ENCODE measurements at places on chromosomes 3 and 15.

GRCh38 chr15:44501768-44502366 is 35.1 kb upstream of the EIF3J start:
- H3K4me1 ChIP-seq, result no peaks in the 10 kb centered on the region
- H3K4me3 ChIP-seq, result no peak overlapping the region
- no peaks in the 10 kb centered on the region for H3K36me3 ChIP-seq
- no peaks in the 10 kb centered on the region for H3K27me3 ChIP-seq
- peak; percentile 51 for DNase-seq
- H3K27ac ChIP-seq, result no peak overlapping the region

DNA sequence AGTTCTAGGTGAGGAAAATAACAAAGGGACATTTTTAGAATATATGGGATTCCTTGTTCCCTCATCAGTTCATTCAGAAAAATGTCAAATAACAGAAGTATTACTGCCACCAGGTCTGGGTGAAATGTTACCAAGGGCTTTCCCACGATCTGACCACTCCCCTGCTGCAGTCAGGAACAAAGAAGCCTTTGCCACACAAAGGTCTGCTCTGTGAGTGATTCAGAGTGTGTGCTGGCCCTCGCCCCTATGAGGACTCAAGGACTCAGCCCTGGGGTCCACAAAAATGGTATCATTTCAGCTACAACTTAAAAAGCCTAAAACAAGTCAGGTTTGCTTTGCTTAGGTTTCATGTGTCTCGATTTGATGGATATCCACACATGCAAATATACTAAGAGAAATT is 5.0 kb downstream of the MKRN3 start:
- no peak for DNase-seq
- no peaks in the 10 kb centered on the region for H3K27me3 ChIP-seq
- no peaks in the 10 kb centered on the region for H3K4me1 ChIP-seq
- H3K4me3 ChIP-seq, result no peak overlapping the region
- no peak overlapping the region for H3K27ac ChIP-seq

DNA sequence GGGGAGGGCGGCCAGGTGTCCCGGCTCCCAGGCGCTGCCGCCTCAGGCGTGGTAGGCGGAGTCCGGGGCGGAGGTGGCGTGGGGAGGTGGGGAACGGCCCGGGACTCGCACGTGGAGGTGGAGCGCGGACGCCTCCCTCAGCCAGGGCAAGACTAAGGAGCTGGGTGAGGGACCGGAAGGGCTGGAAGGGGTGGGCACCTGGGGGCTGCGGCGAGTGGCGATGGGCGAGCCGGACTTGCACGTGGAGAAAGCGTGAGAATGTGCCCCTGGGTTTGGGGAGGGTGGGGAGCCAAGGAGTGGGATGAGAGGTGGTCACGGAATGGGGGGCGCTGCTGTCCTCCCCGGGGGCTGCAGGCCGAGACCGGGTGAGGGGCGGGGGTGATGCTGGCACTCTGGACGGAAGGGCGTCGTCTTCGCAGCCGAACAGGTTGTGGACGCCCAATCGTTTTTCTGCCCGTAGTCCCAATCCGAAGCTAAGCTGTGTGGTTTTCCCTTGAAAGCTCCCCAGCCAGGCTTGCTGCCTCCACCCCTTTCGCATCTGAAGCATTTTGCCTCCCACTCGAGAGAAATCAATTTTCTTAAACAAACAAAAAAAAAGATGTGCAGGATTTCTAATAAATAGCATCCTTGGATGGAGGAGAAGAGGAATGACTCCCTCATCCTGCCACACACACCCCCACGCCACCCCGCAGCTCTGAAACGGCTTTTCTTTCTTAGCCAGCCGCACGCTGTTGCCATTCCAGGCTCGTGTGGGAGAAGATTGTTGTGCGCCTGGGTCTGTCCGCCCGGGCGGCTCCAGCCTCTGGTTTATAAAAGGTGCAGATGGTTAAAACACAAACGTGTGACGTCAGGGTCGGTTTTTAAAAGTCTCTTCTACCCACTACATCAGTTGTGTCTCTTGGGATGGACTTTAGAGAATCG is 62.5 kb upstream of the ANKRD28 start:
- H3K36me3 ChIP-seq, result no peaks in the 10 kb centered on the region
- H3K27me3 ChIP-seq, result no peaks in the 10 kb centered on the region
- peak; percentile 44 for DNase-seq

DNA sequence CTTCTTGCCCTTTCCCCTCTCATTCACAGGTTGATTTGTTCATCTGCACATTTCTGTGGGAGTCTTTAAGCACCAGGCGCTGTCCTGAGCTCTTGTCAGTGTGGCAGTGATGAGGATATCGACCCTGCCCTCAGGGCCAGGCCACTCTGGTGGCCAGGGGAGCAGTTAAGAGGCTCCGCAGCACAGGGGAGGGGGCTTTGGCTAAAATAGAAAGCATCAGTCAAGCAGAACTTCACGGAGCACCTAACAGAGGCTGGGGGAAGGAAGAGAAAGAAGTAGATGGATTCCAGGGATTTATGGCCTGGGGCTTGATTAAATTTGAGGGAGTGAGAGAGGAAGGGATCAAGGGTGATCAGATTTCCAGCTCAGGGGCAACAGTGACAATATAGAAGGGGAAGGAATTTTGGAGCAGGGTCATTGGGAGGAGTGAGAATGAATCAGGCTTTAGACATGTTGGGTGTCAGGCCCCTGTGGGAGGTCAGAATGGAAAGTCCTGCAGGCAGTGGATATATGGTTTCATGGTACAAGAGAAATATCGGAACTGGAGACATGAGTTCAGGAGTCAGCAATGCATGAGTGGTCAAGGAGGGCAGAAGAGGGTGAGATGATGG is 73.0 kb upstream of the GLCE start:
- H3K27me3 ChIP-seq, result peaks cover 32% of the 10 kb centered on the region
- DNase-seq, result no peak
- no peaks in the 10 kb centered on the region for H3K36me3 ChIP-seq
- H3K4me3 ChIP-seq, result no peak overlapping the region
- no peaks in the 10 kb centered on the region for H3K4me1 ChIP-seq

DNA sequence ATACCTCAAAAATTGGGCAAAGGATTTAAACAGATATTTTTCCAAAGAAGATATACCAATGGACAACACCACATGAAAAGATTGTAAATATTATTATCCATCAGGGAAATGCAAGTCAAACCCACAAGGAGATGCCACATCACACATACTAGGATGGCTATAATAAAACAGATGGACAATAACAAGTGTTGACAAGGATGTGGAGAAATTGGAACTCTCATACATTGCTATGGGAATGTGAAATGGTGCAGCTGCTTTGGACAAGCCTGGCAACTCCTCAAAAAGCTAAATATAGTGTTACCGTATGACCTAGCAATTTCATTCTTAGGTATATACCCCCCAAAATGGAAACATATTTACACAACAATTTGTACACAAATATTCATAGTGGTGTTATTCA is 59.3 kb downstream of the PPCDC start:
- no peaks in the 10 kb centered on the region for H3K36me3 ChIP-seq
- no peak overlapping the region for H3K4me3 ChIP-seq
- H3K4me1 ChIP-seq, result no peaks in the 10 kb centered on the region
- no peak for DNase-seq

DNA sequence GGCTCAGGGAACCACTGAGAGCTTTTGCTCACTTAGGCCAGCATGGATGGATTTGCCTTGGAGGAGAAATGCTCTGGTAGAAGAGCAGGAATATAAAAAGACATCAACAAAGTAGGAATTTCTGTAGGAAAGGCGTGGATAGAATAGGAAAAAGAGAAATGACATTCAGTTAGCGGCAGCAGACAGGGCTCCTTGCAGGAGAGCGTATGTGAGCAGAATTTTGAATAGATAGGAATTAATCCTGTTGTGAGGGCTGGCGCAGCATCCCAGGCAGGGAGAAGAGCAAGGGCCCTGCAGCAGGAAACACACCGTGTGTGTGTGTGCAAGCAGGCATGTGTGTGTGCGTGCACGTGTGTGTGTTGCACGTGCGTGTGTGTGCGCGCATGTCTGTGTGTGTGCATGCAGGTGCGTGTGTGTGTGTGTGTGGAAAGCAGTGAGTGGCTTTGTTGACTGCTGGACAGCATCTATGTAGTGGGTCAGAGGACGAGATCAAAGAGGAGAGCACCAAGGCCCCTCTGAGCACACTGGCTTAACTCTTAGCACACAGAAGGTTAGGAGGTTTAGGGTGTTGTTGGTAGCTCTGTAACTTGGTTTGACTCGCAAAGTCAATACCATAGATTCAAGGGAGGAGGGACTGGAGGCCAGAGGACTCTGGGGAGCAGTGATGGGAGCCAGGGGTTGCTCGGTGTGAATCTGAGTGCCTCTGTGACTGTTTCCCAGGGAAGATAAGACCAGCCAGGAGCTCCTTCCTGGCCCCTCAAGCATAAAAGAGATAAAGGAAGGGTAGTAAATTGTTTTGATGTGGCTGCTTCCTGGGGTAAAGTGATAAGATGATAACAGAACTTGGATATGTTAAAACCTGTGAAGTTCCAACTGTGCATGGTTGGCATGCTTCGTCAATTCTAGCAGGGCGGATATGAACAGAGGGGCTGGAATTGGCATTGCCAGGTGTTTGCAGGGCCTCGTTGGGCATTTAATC is 639.5 kb downstream of the NR2F2 start:
- H3K4me3 ChIP-seq, result no peak overlapping the region
- H3K36me3 ChIP-seq, result no peaks in the 10 kb centered on the region
- no peak for DNase-seq
- no peaks in the 10 kb centered on the region for H3K4me1 ChIP-seq
- H3K27me3 ChIP-seq, result no peaks in the 10 kb centered on the region

- no peaks in the 10 kb centered on the region for H3K36me3 ChIP-seq
- no peak overlapping the region for H3K4me3 ChIP-seq
- no peak for DNase-seq
- no peaks in the 10 kb centered on the region for H3K27me3 ChIP-seq
- no peak overlapping the region for H3K27ac ChIP-seq
- no peaks in the 10 kb centered on the region for H3K4me1 ChIP-seq
Observed at GRCh38 chr3:65352951-65353350, 665.2 kb upstream of the ADAMTS9 start.

Data from fibroblast of lung (primary cell).